ENCODE measurements at places on chromosomes 12 and 14.

GRCh38 chr14:56185992-56186391 is 67.8 kb downstream of the PELI2 start:
- peak; percentile 22 for DNase-seq

GRCh38 chr12:19988001-19988400 is 380.3 kb upstream of the PDE3A start:
- no peak for DNase-seq

- DNase-seq = no peak
Measured at GRCh38 chr12:103114296-103115055, 157.0 kb downstream of the ASCL1 start.

DNA sequence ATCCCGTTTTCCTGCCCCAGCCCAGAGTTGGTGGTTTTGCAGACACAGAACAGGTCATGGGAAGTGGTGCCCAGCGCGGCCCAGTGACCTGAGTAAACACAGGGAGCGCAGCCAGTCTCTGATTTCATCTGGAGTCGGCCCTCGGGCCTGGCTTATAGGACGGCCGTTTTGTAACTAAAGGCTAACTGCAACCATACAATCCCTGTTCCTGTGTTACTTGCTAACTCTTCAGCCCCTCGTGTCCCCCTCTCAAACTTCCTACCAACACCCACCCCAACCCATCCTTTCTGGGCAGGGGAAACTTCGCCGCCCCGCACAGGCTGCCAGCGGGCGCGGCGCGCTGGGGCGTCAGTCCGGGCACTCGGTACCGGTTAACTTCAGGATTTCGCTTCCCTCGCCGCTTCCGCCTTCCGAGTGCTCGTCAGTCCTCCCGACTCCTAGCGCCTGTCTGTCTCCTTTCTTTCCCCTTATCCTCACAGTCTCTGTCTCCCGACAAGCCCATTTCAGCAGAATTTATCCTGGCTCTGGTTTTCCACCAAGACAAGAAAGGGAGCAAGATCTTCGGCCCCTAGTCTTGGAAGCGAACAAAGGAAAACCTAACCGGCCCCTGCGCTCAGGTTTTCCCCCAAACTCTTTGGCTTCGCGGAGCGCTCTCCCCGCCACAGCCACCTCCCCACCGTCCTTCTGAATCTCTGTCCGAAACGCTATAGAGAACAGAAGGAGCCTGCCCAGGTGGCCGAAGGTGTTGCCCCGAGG is 2.0 kb downstream of the SIX1 start:
- DNase-seq = peak; percentile 48

DNA sequence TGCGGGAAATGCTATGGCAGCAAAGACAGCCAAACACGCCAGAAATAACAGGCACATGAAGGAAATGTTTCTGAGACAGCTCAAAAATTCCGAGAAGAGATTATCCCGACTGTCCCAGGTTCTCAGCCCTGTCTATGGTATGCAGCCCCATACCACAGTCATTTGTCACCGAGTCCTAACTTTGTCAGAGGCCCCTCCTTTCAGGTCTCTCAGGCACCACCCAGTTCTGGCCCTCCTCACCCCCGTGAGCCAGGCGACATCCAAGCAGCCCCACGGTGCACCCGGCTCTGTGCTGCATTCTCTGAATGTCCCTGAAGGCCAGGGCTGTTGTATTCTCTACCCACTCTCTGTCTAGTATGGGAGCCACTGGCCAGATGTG is 24.0 kb downstream of the SSH1 start:
- DNase-seq = no peak

DNA sequence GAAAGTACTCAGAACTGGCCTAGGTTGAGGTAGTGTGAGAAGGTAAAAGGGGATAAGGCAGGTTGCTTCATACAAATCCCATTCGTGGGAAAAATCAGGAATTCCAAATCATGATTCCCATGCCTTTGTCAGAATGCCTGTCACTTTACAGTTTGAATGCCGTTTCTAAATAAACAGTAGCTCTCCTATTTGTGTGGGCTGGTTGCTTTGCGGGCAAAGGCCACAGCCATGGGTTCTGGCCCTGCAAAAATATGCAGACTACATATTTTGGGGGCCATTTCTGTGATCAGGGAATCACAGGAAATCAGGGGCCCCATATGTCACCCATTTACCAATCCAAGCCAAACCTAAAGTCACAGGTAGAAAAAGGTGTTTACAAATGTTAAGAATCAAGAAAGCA is 161.3 kb upstream of the BMP4 start:
- no peak for DNase-seq

GRCh38 chr14:71408362-71409030 is 501.2 kb downstream of the PCNX1 start:
- no peak for DNase-seq

DNA sequence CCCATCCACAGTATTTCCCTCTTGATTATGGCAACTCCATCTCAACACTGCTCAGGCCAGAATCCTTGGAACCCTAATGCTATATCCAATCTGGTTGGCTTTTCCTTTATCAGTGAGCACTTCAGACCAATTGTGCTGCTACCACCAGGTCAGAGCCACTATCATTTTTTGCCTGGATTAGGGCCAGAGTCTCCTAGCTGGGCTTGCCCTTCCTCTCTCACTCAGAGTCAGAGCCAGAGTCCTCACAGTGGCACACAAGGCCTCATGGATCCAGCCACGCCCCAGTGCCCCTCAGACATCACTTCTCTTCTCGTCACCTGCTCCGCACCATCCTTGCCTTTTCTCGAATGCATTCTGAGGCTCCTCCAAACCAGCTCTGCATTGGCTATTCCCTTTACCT is 211.1 kb downstream of the ANO6 start:
- no peak for DNase-seq

DNA sequence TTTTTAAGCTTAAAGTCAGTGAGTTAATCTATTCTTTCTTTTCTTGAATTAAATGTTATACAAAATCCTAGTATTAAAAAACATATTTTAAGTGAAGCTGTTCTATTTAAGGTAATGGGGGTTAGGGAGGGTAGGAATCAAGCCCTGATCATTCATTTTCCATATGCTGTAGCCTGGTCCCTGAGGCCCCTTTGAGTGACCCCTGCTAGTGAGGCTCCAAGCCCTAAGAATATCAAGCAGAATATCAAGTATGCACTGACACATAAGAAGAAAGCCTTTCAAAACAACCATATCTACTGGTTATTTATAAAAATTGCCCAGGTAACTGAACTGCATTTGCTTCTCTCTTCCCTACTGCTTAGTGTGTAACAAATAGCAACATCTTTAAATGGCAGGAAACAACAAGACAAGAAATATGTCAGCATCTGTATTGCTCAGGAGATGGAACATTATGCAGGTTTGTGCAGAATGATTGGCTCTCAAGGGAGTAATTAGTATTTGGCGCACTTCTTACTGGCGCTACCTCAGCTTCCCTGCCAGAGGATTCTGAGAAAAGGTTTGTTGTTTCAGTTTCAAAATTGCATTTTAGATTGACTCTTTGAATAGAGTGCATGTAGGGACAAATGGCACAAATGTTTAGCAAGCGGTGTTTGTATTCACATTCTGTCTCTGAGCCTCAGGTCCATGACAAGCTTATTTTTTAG is 223.0 kb downstream of the DUSP6 start:
- peak; percentile 24 for DNase-seq

GRCh38 chr14:24665440-24665991 is 31.5 kb upstream of the GZMB start:
- no peak for DNase-seq

- DNase-seq = no peak
Measured at GRCh38 chr12:92186038-92186470, 40.4 kb upstream of the BTG1 start.

DNA sequence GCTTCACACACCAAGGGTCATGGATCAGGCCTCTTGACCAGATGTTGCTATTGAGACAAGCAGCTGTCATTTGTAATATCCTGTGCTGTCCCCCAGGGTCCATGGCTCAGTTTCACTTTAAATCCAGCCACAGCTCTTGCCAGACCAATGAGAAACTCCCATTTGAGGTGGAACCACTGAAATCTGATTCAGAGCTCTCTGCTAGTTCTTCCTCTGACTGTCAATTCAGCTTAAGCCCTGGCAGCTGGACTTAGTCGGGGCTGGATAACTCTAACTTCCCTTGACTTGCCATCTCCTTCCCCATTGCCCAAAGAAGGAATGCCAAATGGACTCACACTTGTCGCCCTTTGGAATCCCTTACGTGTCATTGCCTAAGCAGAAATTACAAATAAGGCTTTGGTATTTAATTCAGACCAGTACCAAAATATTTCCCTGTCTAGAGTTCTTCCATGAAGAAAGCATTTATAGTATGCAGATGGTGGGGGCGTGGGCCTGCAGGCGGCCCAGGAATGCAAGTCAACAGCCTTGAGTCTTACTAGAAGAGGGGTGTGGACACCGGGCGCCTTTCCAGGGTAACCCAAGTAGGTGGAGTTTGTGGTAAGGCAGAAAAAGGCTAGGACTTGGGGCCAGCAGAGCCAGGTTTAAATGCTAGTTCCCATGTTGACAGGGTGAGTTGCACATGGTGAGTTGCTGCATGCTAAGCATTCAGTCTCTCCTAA is 96.9 kb upstream of the TMPO start:
- no peak for DNase-seq

DNA sequence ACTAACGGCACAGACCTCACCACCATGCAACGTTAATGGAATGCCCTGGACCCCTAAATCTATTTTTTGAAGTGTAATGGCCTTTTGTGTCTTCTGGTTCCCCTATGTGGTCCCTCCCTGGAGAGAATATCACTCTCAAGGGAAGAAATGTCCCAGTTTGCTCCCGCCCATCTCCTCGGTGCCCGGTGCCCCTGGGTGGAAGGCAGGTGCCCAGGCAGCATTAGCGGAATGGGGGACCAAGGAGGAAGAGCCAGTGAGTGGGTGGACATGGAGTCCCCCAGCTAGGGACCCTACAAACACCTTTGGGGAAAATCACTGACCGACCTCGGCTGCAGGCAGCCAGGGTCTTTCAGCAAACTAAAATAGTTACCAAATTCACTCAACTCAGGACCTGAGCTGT is 212.1 kb upstream of the RTL1 start:
- no peak for DNase-seq

- DNase-seq = no peak
Measured at GRCh38 chr14:44756554-44756953, 205.2 kb downstream of the KLHL28 start.

DNA sequence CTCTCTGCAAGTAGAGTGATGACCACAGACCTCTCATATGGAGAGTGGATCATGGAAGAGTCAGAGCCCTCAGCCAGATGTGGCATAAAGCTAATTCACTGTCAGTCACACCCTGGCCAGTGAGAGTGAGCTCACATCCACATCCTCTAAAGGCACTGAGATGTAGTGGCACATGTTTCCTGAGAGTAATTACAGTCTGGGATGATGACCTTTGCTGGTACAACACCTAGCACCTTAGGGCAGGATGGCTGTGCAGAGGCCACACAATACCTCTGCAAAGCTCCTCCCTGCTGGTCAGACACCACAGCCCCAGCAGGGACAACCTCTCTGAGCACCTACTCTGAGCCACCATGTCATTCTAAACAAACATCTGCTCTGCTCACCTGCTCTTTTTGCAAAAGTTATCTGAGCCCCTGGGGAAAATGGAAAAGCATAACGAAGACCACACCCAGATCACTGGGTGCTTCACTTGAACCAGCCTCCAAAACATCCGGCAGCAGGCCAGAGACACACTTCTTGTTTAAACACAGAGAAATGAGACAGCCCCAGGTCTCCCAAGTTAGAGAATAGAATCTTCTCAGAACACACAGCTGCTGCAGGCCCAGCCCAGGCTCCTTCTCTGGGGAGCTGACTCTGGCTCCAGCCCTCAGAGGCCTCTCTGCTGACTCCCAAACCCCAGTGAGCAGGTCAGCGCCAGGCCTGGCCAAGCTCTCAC is 30.3 kb downstream of the PITPNM2 start:
- peak; percentile 48 for DNase-seq

- DNase-seq = no peak
Measured at GRCh38 chr12:109946505-109946904, 46.4 kb downstream of the TCHP start.

DNA sequence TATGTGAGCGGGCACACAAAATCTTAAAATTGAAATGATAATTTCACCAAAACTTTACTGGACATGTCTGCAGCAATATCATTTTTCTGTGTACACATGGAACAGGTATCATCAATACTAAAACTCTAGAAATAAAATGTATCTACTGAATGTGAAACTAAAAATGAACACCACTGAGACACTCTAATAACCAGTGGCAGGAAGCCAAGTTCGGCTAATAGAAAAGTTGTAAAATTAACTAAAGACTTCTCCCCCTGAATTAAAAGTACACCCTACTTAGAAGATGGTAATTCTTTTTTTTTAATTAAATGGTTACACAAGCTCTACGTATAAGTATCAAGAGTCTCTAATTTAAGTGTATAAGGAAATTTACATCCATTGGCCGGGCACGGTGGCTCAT is 227.2 kb downstream of the MED13L start:
- DNase-seq = no peak

- no peak for DNase-seq
Measured at GRCh38 chr12:113063396-113064350, 7.1 kb downstream of the DTX1 start.

GRCh38 chr12:131710464-131711457 is at the start of gene SFSWAP:
Gene SFSWAP (plus strand): TSS chr12:131711090. CDS start chr12:131711230, 140 bp downstream.
- DNase-seq = peak; percentile 97

DNA sequence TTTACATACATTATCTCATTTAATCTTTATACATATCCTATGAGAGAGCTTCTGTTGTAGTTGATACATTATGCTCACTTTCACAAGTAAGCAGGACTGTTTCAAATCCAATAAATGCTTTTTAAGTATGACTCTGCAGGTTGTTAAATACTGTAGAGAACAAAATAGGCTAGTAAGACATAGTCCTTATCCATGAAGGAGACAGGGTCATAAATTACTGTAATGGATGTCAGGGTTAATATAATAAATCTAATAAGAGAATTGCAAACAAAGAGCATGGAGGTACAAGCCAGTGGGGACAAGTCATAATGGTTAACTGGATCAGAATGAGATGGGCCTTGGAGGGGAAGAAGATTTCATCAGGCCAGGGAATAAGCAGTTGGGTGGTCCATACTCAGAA is 303.8 kb upstream of the RGS6 start:
- peak; percentile 27 for DNase-seq

DNA sequence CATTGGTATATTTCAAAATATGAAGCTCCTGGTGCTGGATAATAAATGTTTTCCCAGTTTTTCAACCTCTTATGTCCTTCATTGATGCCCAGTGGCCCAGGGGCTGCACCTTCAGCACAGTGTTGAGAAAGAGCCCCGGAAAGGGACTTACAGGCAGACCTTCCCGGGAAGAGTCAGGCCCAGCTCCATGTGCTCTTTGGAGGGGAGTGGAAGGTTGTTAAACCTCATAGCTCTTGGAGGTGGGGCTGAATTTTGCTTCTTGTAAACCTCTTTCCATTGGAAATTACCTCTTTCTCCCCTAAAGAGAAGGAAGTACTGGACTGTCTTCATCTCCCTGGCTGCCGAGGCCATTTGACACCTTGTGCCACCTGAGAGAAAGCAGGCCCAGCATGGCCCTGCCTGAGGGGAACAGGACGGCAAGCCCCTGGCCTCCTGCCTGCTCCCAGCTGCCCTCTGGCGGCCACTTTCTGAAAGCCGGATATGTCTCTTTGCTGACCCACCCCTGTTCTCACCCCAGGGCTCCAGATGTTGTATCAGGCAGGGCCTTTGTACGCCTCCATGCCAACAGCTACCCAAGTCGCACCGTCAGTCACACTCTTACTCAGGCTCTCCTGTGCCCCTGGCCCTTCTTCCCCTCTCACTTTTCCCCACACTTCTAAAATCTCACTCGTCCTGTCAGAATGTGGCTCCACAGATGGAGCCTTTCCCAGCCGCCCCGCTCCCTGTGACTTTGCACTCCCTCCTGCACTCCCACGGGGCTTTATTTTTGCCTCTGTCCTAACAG is 43.0 kb downstream of the EVL start:
- DNase-seq = peak; percentile 78

- DNase-seq = no peak
Measured at GRCh38 chr12:108268397-108268796, 70.7 kb downstream of the CMKLR1 start.

Measured in NCI-H1417 (cell line).